ENCODE measurements at places on chromosomes 7 and 10.

DNA sequence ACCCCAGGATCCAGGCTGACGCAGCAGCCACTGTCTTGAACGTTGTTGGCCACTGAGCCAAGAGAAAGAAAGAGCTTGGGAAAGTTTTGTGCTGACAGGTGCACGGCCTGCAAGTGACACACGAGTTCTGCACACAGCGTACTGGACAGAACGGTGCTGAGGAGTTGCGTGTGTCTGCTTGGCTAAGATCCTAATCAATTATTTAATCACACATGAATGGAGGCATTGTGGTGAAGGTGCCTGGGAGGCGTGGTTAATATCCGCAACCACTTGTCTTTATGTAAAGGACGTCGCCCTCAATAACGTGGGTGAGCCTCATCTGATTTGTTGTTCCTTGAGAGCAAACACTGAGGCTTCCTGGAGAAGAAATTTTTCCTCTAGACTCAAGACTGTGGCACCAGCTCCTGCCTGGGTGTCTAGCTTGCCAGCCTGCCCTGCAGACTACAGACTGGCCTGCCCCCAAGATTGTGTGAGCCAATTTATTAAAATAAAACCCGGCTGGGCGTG, 16.6 kb upstream of the GNA12 start:
- DNase-seq = no peak

GRCh38 chr7:84837405-84837804, 349.5 kb downstream of the SEMA3D start:
- DNase-seq = peak; percentile 79

- DNase-seq = no peak
Measured at GRCh38 chr7:134483296-134483695, 24.4 kb upstream of the AKR1B1 start.

- DNase-seq = no peak
Measured at GRCh38 chr7:77802557-77803405, 4.2 kb downstream of the PHTF2 start.

- DNase-seq = peak; percentile 83
Measured at GRCh38 chr7:30445770-30446169, 32.8 kb downstream of the NOD1 start.

DNA sequence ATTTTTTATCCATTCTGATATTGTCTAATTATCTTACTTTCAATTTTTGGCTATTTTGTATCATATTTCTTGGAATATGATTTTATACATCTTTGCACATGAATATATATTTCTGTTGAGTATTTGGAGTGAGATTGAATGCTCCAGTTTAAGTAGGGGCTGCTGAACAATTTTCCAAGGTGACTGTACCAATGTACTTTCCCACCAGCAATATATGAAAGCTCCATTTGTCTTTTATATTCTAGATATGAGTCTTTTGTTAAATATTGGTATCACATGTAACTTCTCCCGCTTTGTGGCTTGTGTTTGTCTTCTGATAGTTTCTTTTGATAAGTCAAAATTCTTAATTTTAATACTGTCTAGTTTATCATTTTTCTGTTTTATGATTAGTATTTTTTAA, 144.6 kb upstream of the MDFIC start:
- no peak for DNase-seq

DNA sequence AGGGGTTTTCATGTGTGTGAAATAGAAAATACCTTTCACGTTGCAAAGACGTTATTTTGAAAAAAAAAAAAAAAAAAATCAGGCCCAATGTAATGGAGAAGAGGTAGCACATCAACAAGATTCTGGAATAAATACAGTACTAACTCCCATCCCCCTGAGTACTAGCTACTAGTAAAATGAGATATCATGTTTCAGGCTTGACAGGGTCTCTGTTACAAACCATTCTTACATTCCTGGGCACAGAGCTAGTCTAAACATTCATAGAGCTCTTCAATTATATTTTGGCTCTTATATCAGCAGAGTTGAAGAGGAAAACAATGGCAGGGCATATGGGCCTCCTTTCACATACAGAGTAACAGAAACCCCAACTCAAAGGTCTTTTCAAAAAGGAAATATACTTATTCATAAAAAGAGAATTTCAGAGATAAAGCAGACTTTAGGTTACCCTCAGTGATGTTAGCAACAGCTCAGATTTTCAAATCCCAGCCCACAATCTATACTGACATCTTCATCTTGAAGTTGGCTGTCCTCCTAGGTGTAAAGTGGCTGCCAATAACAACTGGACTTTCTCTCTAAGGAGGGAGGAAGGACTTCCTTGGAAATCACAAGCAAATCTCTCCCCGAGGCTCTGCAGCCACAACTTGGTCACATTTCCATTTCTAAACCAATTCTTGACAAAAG, 18.6 kb downstream of the C7orf33 start:
- DNase-seq = no peak
